ENCODE measurements at places on chromosomes 11 and 22.

- no peak for DNase-seq
These were observed 30.7 kb downstream of the LINC01488 start for GRCh38 chr11:69512136-69512535.

DNA sequence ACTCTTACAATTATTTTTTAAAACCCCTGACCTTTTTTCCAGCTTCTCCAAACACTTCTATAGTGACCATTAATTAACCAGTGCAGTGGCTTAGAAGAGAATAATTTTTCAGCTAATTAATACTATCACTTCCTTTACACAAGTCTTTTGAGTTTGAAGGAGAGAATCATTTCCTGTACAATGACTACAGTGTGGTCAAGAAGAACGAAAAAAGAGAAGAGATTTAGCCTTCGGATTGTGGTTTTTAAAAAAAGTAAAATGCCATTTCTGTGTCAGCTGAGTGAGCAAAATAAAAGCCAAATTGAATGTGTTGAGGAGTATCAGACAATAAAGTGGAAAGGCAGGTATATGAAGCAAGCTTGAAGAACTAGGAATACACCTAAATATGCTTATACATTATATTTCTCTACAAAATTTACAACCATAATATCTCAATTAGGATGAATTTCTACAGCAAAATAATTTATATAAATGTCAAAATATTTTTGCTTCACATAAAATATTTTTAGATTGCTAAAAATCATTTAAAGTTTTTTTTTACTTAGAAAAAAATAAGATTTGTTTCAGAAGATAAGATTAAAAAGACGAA, 1155.2 kb upstream of the CNTN5 start:
- no peak for DNase-seq

- no peak for DNase-seq
These were observed 1277.5 kb upstream of the CNTN5 start for GRCh38 chr11:97743205-97743742.

- no peak for DNase-seq
These were observed 48.5 kb upstream of the PRODH start for GRCh38 chr22:18984564-18984963.

DNA sequence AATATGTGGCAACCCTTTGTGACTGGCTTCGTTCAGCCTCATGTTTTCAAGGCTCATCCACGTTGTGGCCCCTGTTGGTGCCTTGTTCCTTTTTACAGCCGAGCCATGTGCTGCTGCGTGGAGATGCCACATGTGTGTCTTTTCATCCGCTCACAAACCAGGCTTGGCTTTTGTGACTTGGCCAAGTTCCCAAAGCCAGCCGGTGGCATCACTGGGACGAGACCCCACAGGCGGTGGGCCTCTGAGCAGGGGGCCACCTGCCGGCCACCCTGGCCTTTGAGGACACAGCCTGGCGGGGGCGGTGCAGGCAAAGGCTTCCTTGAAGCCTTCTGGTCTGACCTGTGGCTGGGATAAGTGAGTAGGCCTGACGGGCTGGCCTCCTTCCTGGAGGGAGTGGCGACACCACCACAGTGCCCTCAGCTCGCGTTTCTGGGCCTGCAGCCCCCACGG, 10.5 kb downstream of the GRK2 start:
- DNase-seq = peak; percentile 75

- DNase-seq = no peak
These were observed 86.4 kb downstream of the CDKN1C start for GRCh38 chr11:2798951-2799761.

DNA sequence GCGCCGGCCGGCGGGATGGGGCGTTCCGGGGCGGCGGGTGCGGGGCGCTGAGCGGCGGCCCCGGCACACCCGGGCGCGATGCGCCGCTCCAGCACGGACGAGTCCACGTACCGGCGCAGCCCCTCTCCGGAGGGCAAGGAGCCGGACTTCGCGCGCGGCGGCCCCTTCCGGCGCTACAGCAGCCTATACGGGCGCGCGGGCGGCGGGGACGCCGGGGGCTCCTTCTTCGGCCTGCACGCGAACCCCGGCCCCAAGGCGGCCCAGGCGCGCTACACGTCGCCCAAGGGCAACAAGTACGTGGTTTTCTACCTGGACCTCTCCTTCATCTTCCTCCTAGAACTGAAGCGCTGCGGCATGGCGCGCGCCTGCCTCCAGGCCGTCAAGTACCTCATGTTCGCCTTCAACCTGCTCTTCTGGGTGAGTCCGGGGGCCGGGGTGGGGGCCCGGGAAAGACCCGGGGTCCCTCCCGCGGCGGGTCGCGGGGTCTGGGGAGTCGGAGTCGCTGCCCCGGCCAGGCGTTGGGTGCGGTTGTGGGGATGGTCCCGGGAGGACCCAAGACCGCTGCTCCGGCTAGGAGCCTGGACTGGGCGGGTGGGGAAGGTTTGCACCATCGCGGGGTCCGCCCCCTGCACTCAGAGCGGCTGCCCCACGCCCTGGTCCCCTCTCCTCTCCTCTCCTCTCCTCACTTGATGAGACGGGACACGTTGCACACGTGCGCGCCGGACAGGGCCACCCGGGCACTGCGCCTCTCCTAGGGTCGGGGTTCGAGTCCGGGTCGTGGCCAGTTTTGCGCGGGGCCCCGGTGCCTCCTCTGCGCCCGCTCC, 7.5 kb downstream of the TSPAN4 start:
- no peak for DNase-seq

DNA sequence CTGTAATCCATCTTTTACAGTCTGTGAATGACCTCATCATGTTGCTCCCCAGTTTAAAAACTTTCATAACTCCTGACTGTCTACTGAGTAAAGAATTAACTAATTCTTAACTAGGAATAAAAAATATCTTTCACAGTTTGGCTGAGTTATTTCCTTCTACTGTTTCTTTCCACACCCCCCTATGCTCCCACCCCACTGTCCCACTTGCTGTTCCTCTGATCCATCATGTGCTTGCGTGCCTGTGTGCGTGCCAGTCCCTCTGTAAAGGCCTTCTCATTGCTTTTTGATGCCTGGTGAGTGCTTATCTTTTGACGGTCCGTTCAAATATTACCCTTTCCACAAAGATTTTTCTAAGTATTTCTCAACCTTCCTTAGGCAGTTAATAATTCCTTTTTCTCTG, 55.6 kb downstream of the ATG16L2 start:
- no peak for DNase-seq

GRCh38 chr11:126154691-126155090, 56.8 kb downstream of the RPUSD4 start:
- DNase-seq = no peak

- no peak for DNase-seq
These were observed 26.1 kb upstream of the LDHA start for GRCh38 chr11:18368221-18368620.

GRCh38 chr22:44990328-44990727, 19.5 kb downstream of the PHF21B start:
- no peak for DNase-seq

- peak; percentile 30 for DNase-seq
These were observed 103.9 kb downstream of the GGTLC2 start for GRCh38 chr22:22748297-22748743.

- DNase-seq = peak; percentile 70
These were observed 66.2 kb upstream of the ZC3H12C start for GRCh38 chr11:110026858-110027626.

GRCh38 chr22:19287076-19287707, 4.3 kb downstream of the CLTCL1 start:
- DNase-seq = peak; percentile 86

DNA sequence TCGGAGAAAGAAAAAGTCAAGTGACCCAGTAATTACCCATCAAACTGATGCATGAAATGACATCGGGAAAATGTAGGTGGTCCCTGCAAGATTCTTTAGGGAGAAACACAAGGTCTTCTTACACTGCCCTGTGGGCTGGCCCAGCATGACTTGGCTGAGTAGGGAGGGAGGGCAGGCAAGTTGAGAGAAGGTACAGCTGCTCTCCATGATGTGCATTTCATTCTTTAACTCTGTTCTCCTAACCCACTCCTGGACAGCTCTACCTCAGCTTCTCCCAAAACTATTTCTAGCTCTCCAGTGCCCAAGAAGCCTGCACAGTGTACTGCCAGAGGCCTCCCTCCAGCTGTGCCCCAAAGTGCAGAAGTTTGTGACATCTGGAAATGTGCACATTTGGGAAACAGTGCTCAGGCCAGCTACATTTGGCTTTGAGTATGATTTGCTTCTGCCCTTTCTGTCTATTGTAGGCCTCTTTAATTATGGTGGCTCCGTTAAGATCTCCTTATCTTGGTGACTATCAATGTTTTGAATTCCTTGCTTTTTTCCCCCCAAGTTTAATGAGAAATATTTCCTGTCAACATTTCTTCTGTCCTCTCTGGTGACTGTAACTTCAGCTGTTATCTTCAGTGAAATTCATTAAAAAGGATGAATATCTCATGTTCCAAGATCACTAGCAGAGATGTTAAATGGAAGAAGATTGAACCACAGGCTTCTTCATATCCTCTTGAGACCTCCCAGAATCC, 26.7 kb upstream of the PRSS23 start:
- DNase-seq = no peak

GRCh38 chr11:43918662-43919061, 23.8 kb upstream of the C11orf96 start:
- DNase-seq = no peak

DNA sequence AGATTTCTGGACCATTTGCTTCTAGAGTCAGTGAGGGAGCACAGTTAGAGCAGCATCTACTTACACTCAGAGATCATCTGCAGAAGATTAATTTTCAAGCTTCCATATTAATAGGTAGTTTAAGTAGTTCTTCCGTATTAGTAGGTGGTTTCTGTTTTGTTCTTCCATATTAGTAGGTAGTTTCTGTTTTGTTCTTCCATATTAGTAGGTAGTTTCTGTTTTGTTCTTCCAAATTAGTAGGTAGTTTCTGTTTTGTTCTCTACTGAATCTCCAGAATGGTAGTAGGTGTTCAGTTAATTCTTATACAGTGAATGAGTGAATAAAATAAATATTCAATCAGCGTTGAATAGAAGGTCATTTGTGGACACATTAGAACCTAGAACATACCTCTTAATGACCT, 175.7 kb downstream of the TMEM135 start:
- no peak for DNase-seq

DNA sequence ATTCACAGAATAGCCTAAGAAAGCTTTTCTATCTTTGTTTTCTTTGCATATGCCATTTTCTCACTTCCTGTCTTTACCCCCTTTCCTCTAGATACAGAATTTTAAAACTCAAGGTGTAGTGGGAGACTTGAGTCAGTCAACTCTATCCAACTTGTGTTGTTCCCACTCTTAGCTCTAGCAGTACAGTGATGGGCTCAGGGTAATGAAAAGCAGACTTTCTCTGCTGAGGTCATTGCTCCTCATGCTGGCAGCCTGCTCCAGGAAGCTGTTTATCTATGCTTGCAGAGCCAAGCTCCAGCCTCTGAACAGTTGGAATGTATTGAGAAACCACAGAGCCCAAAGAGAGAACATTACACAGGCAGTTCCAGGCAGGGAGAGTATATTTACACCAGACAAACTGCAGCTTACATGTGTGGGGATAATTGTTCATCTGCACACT, 68.1 kb downstream of the CSTPP1 start:
- peak; percentile 99 for DNase-seq

- DNase-seq = no peak
These were observed 351.4 kb upstream of the LUZP2 start for GRCh38 chr11:24145411-24145810.

DNA sequence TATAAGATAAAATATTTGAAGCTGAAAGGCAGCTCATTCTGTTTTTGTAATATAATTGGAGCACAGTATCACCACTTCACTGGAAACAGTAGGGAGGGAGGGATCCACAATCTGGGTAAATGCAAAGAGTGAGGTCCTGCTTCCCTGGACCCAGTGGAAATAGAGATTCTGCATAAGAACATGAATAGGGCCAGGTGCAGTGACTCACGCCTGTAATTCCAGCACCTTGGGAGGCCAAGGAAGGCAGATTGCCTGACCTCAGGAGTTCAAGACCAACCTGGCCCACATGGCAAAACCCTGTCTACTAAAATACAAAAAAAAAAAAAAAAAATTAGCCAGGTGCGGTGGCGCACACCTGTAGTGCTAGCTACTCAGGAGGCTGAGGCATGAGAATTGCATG, 143.7 kb downstream of the DBX1 start:
- DNase-seq = no peak

DNA sequence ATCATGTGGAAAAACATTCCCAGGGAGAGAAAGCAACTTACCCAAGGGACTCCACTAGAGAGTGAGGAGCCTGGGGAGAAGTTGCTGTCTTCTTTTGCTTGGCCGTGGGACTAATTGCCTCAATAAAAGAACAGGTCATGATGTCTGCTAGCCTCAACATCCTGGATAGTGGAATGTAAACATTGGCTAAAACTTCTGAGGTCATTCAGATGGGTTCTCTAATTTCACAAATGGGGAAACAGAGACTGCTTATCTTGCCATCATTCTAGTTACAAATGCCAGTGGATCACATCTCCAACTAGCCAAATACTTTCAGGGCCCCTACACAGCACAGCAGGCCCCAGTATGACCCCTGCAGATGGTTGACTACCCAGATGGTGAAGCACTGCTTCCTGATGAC, 28.4 kb upstream of the PAMR1 start:
- no peak for DNase-seq

GRCh38 chr11:67633758-67634365, 4.1 kb upstream of the NUDT8 start:
- DNase-seq = no peak

DNA sequence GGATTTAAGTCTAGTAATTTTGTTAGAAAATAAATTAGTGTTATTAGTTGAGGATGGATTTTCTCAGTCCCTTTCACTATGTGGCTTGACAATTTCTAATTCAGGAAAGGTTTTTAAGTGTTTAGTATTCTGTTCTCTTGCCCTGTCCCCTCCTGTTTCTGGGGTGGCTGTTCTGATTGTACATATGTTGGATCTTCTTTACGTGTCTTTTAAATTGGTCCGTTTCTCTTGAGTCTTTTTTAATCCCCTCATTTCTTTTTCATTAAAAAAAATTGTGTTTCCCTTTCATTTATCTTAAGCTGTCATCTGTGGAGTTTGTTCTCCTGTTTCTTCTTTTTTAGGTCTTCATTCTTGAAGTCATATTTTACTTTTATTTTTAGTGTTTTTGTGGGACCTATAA, 12.5 kb downstream of the ZBED4 start:
- DNase-seq = no peak
